T-helper 22 cell (primary cell): ENCODE measurements at places on chromosomes 3 and 15.

GRCh38 chr3:55683666-55684270 lies 196.7 kb upstream of the WNT5A start:
- DNase-seq, result no peak

- DNase-seq, result no peak
Observed at GRCh38 chr3:149339931-149340309, 6.5 kb upstream of the TM4SF18 start.

DNA sequence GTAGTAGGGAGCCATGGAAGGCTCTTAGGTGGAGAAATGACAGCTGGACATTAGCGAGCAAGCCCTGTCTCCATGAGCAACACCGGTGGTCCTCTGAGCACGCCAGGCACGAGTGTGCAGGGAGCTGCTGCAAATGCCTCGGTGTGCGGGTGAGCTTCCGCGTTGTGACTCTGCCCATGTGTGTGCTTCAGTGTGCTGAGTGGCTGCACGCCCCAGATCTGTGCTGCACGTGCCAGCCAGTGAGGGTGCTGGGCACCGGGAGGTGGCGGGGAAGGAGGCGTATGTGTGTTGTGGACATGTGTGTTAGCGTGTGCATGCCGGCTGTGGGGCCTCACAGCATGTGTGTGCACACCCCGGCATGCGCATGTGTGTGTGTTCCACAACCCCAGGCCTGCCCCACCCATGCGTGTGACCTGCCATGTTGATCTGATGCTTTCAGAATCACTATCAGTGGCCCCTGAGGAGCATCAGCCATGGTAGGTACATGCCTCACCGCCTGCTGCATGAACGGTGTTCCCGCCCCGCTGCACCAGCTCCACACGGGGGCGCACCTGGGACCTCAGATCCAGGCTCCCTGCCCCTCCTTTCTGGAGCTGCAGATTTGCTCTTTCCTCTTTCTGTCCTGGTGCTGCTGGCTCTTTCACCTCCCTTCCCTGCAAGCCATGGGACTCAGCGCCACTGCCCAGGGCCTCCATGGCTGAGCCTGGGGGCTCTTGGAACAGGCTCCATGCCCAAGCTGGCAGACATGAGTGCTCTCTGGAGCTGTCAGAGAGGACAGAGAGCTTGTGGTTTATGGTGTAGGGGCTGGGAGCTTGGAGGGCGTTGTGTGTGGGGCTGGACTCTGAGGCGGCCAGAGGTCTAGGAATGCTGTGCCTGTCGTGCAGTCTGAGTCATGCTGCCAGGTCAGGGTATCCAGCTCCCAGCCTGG lies 169.4 kb downstream of the TBC1D2B start:
- no peak for DNase-seq

GRCh38 chr15:99616129-99616528 lies 50.3 kb downstream of the MEF2A start:
- no peak for DNase-seq

- no peak for DNase-seq
Observed at GRCh38 chr3:29176501-29176900, 104.4 kb upstream of the RBMS3 start.

- DNase-seq, result no peak
Observed at GRCh38 chr3:86782866-86783265, 208.1 kb downstream of the VGLL3 start.

- no peak for DNase-seq
Observed at GRCh38 chr15:63048776-63049665, 6.5 kb downstream of the TPM1 start.
